ENCODE measurements at places on chromosomes 5 and 9. TPM values are rescaled to one million over a fixed set of nuclear protein-coding genes. Genes with fewer than 3 reads are reported as not detected.

- no peak for DNase-seq
These were observed 8.6 kb downstream of the PDCD1LG2 start for GRCh38 chr9:5518937-5519319.

GRCh38 chr5:145247745-145248040 is 587.4 kb downstream of the PRELID2 start:
- DNase-seq = no peak

- no peak for DNase-seq
These were observed 31.7 kb upstream of the CCL21 start for GRCh38 chr9:34741628-34742027.

GRCh38 chr9:87180841-87181240 is 233.5 kb upstream of the GAS1 start:
- DNase-seq = no peak

- no peak for DNase-seq
These were observed 200.8 kb upstream of the ST8SIA4 start for GRCh38 chr5:101103874-101104273.

- no peak for DNase-seq
These were observed 209.2 kb upstream of the PAPPA start for GRCh38 chr9:115944166-115944948.

The DCTN4 gene
- total RNA-seq = 54.0 TPM

The SLC1A3 gene
- total RNA-seq = 4.3 TPM

The AFAP1L1 gene
- total RNA-seq = 15.5 TPM

The FCN2 gene
- total RNA-seq = not detected

All from kidney epithelial cell (primary cell).